ENCODE measurements at places on chromosomes 11 and 22.

- no peak for DNase-seq
Observed at GRCh38 chr11:9057888-9058287, 33.5 kb downstream of the SCUBE2 start.

DNA sequence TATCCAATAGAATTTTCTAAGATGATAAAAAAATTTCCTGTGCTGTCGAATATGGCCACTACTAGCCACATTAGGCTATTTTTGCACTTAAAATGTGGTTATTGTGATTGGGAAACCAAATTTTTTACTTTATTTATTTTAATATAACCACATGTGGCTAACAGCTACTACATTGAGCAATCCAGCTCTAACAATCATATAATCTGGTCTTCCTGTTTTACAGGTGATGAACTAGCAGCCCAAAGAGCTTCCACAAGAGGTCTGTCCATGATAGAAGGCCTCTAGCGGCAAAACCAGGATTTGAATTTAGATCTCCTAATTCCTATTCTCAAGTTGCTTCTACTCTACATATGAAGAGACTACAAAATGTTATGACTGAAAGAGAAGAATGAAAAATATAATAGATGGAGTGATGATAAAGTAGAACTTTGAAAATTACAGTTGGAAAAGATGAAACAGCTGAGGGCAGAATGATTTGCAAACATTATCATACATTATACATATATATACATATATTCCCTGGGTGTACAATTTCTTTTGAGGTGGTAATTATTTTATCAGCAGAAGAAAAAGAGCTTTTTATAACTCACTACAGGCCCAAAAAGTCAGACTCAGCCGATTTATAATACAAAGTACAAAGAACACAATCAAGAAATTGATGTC lies 363.5 kb upstream of the PITPNB start:
- no peak for DNase-seq

DNA sequence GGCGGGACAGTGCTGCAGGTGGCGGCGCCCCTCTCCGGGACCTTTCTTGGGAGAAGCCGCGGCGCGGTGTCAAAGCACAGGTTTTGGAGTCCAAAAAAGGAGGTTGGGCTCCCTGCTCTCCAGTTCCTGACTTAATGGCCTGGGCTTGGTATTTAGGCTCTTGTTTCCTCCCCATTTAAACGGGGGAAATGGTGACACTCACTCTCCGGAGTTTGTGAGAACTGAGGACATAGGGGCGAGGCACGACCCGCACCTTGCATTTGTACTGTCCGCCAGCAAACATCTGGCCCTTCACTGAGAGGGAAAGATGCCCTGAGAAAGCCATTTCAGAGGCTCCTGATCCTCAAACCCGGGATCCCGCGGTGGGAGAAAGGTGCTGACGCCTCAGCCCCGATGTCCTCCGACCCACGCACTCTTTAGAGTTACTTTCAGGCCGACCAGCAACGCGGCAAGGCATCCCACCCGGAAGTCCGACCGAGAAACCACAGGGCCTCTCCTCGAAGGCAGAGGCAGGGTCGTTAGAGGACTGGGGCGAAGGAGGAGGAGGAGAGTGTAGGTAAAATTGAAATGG lies 2.9 kb upstream of the WDR74 start:
- DNase-seq = no peak

DNA sequence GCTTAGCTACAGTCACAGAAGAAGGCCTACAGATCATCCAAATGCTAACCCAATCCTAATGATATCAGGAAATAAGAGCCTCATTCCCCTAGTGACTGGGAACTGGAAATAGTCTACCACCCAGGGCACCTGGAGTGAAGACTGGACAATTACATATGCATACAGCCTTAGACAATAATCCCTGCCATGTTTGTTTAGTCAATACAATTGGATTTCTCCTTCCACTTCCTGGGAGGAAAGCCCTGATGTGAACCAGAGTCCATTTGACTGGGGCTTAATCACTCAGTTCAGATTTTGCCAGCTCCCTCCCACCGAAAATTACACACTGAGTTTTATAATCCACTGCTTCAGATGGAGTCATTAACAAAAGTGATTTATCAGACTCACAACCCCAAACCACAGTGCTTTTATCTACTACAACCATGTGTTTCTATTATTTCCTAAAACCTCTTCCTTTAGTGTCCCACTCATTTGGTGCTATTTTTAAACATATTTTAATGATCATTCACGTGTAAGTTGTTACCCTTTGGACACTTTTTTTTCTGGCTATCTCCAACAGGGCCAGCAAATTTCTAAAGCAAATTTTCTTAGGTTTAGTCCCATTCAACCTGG lies 29.9 kb downstream of the CWF19L2 start:
- DNase-seq = no peak

DNA sequence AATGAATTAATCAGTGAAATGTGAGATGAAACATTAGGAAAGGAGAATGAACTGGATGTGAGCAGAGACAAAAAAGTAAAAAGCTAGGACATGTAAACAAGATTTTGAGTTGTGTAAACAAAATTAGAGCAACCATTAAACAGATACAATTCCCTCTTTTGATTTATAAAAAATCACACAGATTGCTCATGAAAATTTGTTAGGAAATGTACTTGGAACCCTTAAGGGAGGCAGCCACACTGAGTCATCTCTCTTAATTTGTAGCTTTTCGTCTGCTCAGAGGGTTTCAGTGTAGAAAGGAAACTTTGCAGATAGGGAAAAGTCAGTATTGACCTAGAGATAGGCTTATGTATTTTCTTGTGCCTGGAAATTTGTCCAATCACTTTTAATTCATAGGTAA lies 49.6 kb upstream of the ME3 start:
- no peak for DNase-seq

DNA sequence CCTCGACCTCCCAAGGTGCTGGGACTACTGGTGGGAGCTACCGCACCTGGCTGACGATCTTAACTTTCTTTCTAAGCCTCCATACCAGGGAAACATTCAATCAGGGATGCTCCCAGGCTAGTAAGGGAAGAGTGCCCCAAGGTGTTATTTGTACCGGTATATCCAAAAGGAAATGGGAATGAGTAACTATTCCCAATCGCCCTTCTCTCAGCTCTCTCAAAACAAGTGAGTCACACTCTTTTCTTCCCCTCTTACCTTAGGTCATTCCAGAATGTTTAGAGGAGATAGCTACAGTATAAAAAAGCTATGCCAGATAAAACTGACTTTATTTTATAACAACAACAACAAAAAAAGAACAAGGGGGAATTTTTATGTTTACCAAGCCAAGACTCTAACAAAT lies 13.7 kb downstream of the DCDC1 start:
- no peak for DNase-seq

GRCh38 chr11:79028225-79028624 lies 412.6 kb downstream of the TENM4 start:
- no peak for DNase-seq
